CD8-positive, alpha-beta memory T cell (primary cell): ENCODE measurements at places on chromosomes 7 and 10.

GRCh38 chr10:635088-635861 is 54.2 kb downstream of the DIP2C start:
- DNase-seq: no peak

DNA sequence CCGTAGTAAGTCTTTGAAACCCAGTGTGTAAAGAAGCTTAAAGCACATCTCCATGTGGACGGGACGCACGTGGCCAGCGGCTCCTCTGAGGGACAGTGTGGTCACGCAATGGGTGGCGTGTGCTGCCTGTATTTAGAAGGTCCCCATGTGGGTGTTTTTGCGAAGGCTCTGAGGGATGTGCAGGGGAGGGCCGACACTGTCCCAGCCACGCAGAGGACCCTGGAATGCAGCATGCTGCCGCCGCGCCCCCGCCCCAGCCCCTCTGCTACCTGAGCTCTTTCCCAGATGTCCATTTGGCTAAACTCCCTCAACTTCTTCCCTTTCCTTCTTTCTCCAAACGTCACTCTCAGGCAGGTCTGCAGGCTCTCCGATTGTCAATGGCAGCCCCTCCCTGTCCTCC is 8.8 kb downstream of the PFKP start:
- no peak for DNase-seq

- DNase-seq: peak; percentile 6
Measured at GRCh38 chr10:23439961-23440889, 1.4 kb downstream of the OTUD1 start.

- no peak for DNase-seq
Measured at GRCh38 chr7:73742753-73743641, 4.4 kb upstream of the ABHD11 start.

DNA sequence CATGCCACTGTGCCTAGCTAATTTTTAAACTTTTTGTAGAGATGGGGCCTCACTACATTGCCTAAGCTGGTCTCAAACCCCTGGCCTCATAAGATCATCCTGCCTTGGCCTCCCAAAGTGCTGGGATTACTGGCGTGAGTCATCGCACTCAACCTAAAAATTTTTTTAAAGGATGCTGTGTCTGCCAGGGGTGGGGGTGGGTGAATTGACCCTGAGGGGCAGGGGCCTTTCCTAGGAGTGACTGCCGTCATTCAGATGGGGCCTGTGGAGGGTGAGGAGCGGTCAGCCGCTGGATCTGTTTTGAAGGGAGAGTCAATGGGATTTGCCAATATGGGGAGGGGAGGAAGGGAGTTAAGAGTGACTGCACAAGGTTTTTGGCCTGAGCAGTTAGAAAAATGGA is 89.4 kb downstream of the C10orf105 start:
- no peak for DNase-seq

GRCh38 chr10:59622320-59623132 is 87.1 kb downstream of the SLC16A9 start:
- DNase-seq: no peak

DNA sequence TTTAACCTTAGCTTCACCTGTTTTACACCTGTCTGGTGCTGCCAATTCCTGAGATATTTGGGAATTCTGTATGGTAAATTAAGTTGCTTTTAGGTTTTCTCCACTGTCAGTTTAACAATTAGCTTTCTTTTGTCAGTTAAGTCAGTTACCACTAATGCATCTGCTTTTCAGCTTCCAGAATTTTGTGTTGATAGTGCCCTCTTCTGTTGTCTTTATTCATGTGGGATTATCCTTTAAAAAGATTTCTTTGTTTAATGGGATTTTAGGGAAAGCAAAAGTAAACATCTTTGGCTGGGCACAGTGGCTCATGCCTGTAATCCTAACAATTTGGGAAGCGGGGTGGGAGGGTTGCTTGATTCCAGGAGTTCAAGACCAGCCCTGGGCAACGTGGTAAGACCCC is 8.1 kb downstream of the TFAM start:
- DNase-seq: no peak

- no peak for DNase-seq
Measured at GRCh38 chr7:147523056-147523455, 1067.5 kb upstream of the C7orf33 start.

DNA sequence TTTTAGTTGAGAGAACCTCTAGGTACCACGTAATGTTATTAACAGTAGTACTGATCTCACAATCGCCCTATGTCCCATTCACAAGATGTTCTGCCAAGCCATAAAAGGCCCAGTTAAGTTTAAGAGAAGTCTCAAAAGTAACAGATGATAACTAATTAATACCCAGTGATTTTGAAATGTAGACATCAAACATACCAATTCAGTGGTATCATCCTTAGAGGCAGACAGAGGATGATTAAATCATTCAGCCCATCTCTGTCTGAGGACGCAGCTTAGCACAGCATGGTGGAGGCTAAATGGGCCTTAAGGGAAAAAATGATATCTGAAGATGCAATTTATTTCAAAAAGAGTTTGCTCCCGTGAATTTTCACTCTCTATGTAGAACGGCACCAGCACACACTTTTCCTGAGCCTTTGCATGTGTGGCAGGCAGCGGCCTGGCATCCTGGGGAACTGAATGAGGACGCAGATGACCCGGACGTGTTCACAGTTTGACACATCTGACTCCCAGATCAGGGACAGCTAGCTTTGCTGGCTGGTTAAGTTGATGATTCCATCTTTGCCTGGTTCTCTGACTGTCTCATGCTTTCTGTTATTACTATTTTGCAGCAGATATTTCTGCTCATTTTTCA is 13.4 kb downstream of the EGFR start:
- DNase-seq: no peak

- DNase-seq: no peak
Measured at GRCh38 chr7:52026140-52026539, 709.5 kb upstream of the COBL start.

DNA sequence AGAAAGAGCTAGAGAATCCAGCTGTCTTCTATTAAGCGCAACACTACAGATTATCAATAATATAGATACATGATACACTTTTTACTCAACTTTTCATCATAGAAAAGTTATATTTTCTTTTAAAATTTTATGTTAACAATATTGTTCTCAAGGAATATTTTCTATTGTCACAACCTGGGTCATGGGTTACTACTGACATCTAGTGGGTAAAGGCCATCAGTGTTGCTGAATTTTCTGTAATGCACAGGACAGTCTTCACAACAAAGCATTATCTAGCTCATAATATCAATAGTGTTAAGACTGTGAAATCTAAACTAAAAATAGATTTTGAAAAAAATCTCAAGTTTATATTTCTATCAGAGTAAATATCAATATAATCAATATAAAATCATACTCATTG is 209.8 kb downstream of the ZNF33B start:
- no peak for DNase-seq

- DNase-seq: no peak
Measured at GRCh38 chr10:49053053-49053997, 62.0 kb downstream of the VSTM4 start.

GRCh38 chr10:34102237-34102673 is 712.8 kb downstream of the PARD3 start:
- no peak for DNase-seq

DNA sequence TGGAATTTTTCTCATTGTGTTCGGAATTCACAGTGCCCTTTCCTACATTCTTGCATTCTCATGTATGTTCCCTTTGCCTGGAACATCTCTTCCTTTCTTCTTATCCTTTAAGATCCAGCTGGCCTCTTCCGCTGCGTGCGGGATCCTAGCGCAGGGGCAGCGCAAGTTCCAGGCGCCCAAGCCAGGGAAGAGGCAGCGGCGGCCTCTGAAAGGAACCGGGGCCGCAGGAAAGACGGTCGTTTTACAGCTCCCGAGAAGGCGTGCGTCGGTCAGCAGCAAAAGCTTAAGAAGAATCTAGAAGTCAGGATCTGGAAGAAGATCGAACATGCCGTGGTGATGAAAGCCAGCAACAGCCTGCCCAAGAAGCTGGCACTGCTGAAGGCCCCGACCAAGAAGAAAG is 28.0 kb downstream of the ADRA2A start:
- DNase-seq: no peak

DNA sequence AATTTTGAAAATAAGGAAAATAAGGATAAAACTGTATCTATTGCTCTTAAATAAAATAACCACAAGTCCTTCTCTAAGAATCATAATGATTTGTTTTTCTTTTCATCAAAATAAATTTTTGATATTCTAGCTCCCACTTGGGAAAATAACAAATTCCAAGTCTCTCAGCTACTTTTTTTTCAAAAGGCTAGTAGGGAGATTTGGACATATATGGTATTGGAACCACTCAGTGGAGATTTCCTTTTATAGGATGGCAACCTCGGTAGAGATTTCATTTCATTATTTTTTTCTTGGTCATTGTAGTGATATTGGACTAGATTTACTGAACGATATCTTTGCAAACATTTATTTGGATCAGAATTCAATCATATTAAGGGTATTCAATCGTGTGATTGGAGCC is 69.5 kb upstream of the PRKG1 start:
- DNase-seq: no peak

- DNase-seq: no peak
Measured at GRCh38 chr10:25557136-25557535, 376.9 kb upstream of the MYO3A start.

GRCh38 chr7:16960337-16960965 is 78.7 kb upstream of the AGR3 start:
- DNase-seq: no peak

GRCh38 chr7:132544025-132544424 is 32.2 kb downstream of the PLXNA4 start:
- DNase-seq: no peak

- no peak for DNase-seq
Measured at GRCh38 chr7:92994901-92995300, 122.9 kb downstream of the SAMD9 start.

DNA sequence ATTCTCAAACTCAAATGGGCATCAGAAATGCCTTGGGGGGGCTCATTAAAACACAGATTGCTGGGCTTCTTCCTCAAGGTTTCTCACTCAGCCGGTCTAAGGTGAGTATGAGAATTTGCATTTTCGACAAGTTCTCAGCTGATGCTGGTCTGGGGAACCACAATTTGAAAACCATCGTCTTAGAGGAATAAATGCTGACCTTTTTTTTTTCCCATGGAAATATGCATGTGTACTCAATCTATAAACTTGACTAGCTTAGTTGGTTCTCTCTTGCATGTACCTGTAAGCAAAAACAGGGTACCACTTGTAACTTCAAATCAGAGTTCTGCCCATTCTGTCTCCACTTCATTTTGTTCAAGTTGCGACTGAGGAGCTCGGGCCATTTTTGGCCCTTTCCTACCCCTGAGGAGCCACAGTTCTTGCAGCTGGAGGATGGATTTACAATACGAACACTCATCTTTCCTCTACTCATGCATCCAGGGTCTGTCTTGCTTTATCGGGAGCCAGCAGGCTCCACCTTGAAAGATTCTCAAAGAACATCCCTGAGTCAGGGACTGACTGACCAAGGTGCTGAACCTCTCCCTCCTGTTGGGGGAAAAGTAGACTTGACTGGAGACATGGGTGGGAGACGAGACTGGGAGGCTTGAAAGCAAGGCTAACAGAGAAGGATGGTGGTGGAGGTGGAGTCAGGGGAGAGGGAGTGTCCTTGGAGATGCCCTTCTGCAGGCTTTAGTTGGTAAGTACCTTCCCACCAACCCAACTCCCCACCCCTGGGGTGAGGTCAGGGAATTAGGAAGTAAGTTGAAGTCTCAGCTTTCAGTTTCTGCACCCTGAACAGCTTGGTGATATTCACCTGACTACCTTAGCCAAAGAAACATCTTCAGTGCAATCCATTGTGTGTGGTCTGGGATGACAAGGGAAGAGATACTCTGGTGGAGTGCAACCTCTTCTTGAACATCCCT is 3.7 kb upstream of the MAPK8 start:
- DNase-seq: no peak

- no peak for DNase-seq
Measured at GRCh38 chr10:9811601-9812000, 1206.1 kb upstream of the CELF2 start.

DNA sequence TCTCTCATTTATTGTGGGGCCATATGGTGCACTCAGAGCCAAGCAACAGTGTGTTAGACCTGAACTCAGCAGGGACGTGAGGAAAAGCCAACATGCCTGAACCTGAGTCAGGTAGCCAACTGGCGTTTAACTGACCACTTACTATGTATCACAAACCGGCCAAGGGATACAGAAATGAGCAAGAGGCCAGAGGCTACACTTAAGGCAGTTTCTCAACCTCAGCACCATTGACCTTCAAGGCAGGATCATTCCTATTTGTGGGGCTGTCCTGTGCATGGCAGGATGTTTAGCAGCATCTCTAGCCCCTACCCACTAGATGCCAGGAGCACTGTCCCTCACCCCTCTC is 103.5 kb upstream of the NANOS1 start:
- DNase-seq: no peak

GRCh38 chr10:130543794-130544193 is 407.6 kb downstream of the GLRX3 start:
- DNase-seq: no peak

DNA sequence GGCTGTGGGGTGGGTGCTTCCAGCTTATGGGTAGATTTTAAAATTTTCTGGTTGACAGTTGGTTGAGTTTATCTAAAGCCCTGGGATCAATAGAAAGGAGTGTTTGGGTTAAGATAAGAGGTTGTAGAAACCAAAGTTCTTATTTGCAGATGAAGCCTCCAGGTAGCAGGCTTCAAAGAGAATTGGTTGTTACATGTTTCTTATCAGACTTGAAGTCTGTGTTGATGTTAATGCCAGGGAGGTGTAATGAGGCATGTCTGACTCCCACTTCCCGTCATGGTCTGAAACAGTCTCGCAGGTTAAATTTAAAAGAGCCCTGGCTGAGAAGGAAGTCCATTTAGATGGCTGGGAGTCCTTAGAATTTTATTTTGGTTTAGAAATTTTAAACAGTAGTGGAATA is 165.2 kb upstream of the TMEM72 start:
- no peak for DNase-seq

- no peak for DNase-seq
Measured at GRCh38 chr10:47056247-47056510, 145.0 kb downstream of the PTPN20 start.

GRCh38 chr7:55439627-55440026 is 74.5 kb downstream of the LANCL2 start:
- no peak for DNase-seq

DNA sequence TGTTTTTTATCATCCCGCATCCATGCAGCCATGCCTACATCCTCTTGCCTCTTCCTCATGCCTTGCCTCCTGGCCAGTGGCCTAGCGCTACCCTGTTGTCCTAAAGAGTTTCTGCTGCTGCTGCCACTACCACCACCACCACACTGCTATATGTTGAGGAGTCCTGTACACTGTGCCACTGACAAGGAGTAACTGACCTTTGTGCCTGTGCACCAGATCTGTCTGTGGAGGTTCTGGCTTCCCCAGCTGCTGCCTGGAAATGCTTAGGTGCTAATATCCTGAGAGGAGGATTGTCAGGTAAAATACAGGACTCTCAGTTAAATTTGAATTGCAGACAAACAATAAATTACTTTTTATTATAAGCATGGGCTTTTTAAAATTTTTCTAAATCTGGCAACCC is 7.0 kb upstream of the CFAP69 start:
- DNase-seq: no peak

- no peak for DNase-seq
Measured at GRCh38 chr10:114279901-114280644, 41.0 kb downstream of the VWA2 start.

- DNase-seq: no peak
Measured at GRCh38 chr10:21047096-21047495, 150.0 kb upstream of the NEBL start.

GRCh38 chr10:102727037-102727818 is 12.8 kb downstream of the SFXN2 start:
- DNase-seq: no peak

- no peak for DNase-seq
Measured at GRCh38 chr10:77974396-77975074, 48.0 kb upstream of the DLG5 start.

GRCh38 chr10:26311383-26311940 is 94.9 kb downstream of the GAD2 start:
- no peak for DNase-seq

GRCh38 chr7:151346470-151346769 is 4.8 kb downstream of the NUB1 start:
- DNase-seq: no peak
